ENCODE measurements at places on chromosomes 13 and 19.

DNA sequence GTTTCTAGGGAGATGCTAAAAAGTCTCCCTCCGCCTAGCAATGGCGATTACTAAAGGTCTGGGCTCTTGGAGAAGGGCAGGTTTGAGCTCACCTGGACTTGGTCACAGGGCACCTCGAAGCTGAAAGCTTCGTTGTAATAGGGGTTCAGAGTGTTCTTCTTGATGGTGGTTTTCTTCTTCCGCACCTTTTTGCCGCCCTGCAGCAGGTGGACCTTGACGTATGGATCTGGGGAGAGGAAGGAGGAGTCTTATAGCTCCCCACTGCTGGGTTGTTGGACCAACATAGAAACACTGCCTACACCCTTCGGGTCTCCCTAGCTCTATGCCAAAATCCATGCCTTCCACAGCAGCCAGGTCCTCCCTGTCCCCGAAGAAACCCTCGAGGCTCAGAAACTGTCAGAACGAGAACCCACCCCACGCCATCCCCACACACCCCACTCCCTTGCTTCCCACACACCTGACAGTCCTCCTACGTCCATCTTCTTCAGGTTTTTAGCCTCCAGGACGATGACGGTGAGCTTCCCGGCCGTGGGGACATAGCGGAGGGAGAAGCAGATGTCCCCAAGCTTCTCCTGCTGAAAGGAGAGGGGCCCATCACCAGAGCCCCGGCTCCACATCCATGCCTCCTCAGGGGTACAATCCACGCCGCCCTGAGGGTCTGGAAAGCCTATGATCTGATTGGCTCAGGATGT lies 5.5 kb downstream of the SYT5 start:
- DNase-seq, result no peak

DNA sequence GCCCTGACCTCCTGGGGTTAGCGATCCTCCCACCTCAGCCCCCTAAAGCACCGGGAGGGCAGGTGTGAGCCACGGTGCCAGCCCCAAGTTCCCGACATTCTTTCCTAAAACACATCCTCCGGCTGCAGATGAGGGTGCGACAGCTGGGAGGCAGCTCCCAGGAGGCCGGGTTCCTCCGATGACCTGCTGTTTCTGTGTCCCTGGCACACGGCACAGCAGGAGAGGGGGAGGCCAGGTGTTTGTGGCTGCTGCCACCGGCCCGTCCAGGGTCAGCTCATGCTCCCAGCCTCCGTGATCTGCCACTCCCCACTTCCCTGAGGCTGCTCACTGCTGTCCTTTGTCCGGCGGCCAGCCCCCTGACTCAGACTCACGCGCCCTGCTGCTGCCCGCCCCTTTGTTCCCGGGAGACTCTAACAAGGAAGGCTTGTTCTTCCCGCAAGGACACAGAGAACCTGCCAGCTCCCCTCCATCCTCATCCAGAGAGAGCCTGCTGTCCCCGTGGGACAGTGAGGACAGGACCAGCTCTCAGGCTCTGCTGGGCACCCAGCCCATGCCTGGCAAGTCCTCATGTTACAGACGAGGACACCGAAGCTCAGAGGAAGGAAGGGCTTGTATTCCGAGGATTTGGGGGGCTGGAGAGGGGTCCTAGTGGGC lies 10.6 kb upstream of the MADCAM1 start:
- DNase-seq, result no peak

DNA sequence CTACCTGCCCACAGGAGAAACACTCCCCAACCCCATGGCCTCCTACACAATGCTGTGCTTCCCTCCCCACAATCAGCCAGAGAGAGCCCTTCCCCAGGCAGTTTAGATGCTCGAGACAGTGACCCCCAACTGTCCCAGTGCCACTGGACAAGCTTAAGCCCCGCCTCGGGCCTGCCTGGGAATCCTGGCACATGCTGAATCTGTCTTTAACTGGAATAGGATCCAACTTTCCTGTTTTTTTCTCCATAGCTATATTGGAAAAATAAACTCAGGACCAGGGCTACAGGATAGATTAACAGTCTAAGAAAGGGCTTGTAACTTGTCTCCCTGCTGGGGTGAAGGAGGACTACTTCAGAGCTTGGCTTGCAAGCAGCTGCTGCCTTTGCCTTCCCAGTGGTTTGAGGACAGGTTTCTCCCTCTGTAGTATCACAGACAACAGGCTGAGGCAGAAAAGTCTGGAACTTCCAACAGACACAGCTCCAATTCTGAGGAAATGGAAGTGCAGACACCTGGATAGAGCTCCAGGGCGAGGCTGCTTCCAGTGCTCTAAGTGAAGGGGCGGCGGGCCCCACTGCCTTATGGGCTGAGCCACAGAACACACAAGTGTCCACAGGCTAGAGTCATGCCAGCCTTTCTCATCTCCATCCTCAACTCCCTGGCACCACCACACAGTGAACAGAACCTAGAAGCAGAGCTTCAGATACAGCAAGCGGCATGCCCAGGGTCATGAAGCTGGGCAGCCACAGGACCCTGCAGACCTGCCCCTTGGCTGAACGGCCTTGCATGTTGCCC lies 228.3 kb downstream of the TUBA3C start:
- DNase-seq, result no peak

DNA sequence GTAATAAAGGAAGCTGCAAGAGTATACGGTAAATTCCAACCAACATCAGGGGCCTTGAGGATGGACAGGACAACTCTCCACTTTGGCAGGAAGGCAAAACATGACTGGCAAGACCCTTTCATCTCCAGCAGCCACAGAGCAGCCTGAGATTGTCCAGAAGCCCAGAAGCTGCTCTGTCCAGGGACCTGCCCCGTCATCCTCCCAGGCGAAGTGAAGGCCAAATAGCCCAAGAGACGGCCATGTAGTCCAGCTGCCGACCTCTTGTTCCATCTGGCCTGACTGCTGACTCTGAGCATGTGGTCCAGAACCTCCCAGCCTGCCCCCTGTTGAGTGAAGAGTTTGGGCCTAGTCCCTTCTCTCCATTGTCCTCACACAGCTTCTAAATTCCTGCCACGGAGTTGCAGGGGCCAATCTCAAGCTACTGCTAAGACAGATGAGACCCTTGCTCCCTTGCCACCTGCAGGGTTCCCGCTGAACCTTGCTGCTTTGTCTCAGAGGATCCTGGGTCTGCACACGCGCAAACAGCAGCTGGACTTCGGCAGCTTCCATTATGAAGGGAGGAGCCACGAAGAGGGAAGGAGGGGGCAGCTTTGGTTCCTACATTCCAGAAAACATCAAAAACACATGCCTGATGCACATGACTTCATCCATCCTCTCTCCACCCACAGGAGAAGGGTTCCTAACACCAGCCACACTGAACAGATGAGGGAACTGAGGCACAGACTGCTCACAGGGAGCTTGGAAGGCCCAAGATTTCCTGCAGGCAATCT lies 196.9 kb downstream of the KATNAL1 start:
- no peak for DNase-seq

GRCh38 chr19:55678121-55678671 lies 3.2 kb downstream of the EPN1 start:
- DNase-seq, result no peak

DNA sequence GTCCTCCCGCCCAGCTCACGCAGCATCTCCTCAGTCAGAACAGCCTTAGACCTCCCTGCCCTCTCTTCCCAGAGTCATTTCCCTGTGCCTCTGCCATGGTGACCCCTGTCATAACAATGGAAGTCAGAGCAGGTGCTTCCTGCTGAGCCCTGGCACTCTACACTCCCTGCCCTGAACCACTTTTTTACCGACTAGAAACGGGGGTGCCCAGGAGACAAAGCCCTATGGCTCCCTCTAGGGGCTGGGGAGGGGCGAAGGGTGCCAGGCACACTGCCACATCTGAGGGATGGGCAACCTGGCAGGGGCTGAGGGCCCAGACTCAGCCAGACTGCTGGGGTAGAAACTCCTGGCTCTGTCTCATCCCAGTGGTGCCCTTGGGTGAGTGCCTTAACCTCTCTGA lies 16.4 kb downstream of the ZNF574 start:
- no peak for DNase-seq

DNA sequence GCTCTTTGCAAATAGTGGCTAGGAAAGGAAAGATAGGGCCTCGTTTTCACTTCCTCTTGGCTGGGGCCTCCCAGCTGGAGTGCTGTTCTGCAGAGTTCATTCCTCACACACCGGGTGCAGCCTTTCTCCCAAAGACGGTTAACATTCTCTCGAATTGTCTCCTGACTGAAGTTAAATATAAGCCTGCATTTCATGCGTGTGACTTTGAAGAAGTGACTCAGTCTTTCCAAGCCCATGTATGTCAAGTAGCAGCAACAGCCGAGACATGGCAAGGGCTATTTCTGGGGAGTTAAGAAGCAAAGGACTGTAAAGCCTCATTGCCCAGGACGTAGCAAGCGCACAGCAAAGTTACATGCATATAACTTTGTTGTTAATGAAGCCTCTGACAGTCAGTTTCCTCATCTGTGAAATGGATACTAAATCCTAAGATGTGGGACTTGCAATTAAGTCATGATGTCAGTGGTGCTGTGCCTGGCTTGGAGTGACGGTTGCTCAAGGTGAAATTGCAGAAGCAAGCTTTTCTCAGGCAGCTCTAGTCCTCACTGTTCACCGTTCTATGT lies 502.4 kb downstream of the MYO16 start:
- no peak for DNase-seq

DNA sequence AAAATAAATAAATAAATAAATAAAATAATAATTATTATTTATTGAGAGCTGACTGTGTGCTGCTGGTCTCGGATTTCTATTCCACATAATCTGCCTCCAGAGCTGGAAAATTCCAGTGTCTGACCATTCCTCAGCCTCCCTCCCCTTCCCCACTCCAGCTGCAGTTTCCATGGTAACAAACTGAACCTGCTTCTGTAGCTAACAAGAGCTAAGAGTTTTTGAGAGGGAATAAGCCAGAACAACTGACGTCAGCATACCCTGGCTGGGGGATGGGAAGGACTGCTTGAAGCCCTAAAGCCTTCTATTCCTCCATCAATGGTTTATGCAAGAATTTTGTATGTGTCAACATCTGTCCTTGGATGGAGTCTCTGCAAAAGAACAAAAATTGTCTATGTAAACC lies 26.0 kb upstream of the PEG3 start:
- DNase-seq, result no peak

GRCh38 chr19:47735131-47735530 lies 10.2 kb upstream of the NOP53 start:
- DNase-seq, result no peak

- no peak for DNase-seq
These were observed 3.0 kb downstream of the PTOV1 start for GRCh38 chr19:49853852-49854377.

DNA sequence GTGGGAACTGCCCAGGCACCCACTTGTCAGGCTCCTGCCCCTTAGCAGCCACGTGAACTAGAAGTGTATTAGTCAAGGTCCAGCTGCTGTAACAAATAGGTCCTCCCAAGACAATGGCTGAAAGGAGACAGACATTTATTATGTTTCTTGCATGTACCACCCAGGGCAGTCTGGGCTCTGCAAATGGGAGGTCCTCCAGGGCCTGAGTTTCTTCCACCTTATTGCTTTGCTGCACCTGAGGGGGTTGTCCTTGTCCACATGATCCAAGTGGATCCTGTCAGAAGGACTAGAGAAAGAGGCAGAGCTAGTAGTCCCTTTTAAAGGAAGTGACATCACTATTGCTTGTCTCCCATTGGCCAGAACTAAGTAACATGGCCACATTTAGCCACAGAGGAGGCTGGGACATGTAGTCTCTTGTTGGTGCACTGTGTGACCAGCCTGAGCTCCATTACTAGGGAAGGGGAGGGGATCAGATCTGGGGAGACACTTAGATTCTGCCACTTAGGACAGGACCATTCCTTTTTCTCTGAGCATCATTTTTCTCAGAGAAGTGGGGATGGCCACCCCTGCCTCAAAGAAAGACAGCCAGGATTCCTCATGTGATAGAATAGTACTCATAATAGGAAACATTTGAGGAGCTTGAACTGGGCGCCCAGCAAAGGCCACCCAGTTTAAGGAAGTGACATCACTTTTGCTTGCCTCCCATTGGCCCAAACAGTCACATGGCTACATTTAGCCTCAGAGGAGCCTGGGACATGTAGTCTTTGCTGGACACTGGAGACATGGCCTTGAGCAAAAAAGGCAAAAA lies 15.1 kb downstream of the CC2D1A start:
- DNase-seq, result no peak

GRCh38 chr19:50376166-50377050 lies at the start of gene NR1H2:
NR1H2 (plus strand) TSS chr19:50376457; CDS start chr19:50377606, 1,149 bp downstream.
- peak; percentile 85 for DNase-seq

DNA sequence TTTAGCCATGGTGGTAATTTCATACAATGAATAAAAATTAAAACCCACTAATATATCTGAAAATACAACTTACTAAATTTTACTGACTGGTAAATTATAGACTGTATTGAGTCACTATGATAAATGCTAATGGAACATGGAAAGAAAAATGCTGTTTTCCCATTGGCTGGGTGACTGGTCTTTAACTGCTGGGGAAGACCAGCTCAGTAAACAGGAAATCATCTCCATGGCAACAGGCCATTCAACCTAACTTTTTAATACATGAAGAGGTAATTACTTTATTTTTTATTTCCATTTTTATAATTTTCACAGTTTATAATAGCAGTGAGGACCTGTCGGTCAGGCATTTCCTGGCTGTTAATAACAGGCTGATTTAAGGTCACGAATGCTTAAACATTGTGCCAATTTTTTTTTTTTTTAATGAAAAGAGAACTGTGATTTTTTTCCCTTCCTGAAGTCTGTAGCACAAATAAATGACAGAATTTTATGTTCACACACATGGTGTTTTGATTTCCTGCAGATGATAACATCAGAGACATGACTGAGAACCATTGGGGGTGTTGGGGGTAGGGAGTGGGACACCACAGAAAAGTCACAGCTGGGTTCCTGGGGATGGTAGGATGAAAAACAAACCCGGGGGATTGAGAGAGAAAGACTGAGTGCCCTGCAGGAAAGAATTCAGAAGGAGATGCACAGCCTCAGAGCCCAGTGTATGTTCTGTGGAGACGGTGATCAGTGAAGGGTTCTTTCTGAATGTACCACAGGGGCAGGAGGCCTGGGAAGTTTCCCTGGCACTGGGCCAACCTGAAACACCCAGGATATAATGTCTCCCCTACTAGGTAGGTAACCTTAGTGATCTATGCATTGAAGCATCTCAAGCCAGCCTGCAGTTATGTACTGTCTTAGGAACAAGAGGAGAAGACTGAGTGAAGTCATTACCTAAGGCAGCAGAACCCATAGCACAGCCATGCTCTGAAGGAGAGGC lies 297.1 kb downstream of the COG6 start:
- no peak for DNase-seq

DNA sequence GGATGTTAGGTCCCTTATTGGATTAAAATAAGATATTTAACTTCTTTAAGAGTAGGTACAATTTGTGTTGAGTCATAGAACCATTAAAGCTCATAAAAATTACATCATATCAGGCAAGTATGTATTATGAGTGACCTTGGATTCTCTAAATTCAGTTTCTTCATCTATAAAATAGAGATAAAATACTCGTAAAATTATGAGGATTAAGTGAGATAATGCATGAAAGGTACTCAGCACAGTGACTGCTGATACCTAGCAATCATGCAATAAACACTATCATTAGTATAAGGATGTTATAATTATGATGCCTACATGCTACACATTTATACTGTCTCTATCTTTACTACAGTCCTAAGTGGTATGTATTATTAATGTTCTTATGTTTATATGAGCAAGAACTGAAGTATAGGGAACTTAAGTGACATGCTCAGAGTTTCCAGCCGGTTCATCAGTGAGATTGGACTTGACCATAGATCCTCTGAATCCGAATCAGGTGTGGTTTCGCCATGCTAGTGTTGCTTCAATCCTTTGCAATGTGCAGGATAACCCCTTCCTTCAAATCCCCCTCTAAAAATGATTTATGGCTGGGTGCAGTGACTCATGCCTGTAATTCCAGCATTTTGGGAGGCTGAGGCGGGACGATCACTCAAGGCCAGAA lies 22.9 kb upstream of the FRY start:
- DNase-seq, result no peak

GRCh38 chr13:36875431-36875830 lies 44.6 kb downstream of the SMAD9 start:
- no peak for DNase-seq

All from stimulated activated CD8-positive, alpha-beta memory T cell treated with anti-CD3 and anti-CD28 coated beads, Interleukin-15, amount 100 ng/mL, for 4 hours (primary cell).